ENCODE measurements at places on chromosomes 7 and 10.

DNA sequence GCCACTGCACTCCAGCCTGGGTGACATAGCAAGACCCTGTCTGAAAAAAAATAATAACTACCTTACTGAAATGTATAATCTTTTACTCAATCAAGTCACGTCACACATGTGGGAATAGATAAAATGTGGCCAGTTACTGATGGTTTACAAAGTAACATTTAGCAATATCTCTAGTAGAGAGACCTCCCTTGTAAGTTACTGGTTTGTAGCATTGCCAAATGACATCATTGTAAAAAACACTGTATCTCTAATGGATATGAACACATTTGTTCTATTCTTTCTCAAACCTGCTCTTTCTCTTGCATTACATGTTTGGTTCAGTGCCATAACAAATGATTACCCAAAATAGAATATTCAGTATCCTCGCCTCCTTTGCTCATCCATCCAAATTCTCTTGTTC, 18.8 kb downstream of the TET1 start:
- no peak for DNase-seq

- no peak for DNase-seq
Observed at GRCh38 chr10:81472927-81473470, 402.0 kb upstream of the NRG3 start.

DNA sequence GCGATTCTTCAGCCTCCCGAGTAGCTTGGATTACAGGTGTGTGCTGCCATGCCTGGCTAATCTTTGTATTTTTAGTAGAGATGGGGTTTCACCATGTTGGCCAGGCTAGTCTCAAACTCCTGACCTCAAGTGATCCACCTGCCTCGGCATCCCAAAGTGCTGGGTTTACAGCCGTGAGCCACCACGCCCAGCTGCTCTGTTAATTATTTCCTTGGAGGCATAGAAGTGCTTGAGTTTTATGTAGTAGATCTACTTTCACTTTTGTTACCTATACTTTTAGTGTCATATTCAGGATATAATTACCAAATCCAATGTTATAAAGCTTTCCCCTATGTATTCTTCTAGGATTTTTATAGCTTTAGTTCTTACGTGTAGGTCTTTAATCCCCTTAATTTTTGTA, 1093.0 kb downstream of the GATA3 start:
- DNase-seq: no peak

DNA sequence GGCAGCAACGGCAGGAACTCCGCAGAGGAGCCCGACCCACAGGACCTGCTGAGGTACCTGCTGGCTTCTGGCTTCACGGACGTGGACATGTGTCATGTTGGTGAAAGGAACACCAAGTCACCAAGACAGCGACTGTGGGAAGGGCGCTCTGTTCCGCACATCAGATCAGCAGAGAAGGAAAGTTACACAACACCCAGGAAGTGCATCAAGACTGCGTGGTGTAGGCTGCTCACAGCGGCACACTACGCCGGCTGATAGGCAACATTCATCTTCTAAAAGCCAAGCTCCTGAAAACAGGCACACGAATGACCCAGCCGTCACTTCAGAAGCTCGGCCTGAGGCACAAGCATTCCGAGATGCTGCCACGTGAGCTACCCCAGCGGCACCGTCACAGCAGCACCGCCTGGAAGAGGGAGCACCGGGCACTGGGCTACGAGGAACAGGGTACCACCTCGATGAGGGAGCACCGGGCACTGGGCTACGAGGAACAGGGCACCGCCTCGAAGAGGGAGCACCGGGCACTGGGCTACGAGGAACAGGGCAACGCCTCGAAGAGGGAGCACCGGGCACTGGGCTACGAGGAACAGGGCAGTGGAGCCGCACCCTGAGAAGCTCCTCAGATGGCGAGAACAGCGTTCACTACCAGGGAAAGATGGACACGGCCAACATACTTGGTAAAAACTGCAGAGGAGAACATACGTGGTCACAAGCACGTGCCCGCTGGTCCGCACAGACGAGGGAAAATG, 86.7 kb downstream of the MAD1L1 start:
- no peak for DNase-seq

DNA sequence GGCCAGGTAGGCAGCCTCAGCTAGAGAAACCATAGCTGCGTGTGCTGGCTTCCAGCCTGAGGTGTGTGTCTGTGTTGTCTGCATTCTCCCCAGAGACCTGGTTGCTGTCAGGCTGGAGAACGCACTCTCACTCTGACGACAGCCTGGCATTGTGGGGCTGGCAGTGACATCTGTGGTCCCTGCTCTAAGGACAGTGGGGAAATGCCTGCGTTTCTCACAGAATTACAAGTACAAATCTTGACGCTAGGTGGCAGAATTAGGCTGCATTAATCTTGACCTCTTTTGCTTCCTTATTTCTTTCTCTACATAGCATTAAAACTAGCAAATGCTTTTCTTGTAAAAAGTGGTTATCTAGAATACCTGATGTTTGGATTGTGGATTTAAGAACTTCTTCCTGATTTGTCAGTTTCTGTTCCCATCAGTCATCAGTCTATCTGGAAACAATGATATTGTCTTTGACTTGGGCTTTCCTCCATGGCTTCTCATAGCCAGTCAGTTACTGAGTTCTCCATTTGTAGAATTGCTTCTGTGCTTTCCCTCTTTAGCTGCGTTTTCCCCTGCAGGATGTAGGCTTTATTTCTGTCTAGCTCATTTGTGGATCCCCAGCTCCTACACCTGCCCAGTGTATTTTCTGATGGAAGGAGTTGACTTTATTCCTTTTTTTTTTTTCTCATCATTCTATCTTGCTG, 86.0 kb downstream of the FANK1 start:
- DNase-seq: peak; percentile 42

- DNase-seq: no peak
Observed at GRCh38 chr7:24908166-24908565, 71.8 kb downstream of the OSBPL3 start.

- DNase-seq: no peak
Observed at GRCh38 chr7:114310345-114311110, 104.1 kb upstream of the FOXP2 start.

DNA sequence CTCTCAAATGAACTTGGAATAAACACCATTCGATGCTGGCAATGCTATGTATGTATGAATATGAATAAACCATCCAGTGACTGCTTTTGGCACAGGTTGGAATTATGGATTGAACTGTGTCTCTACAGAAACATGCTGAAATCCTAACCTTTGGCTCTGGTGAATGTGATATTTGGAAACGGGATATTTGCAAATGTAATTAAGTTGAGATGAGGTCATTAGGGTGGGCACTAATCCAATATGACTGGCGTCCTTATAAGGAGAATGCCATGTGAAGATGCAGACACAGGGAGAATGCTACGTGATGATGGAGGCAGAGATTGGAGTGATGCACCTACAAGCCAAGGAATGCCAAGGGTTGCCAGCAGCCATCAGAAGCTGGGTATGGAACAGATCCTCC, 3.4 kb upstream of the ACTR3B start:
- DNase-seq: no peak

GRCh38 chr10:80502621-80503583, 34.8 kb upstream of the SH2D4B start:
- no peak for DNase-seq

DNA sequence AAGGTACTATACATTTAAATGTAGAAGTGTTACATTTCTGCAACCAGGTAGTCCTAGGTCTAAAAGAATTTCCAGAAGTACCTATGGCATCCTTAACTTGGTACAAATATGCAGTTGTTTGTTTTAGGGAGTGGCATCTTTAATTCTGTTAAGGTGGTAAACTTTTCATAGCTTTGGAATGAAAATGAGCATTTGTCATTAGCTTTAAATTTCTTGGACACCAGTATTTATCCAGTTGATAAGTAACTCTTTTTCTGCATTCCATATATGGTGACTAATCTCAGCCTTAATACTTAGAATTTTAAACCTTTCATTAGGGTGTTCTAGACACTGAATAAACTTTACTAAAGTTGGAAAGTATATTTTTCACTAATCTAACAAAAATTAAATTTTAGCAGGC, 10.8 kb downstream of the SLF2 start:
- no peak for DNase-seq

DNA sequence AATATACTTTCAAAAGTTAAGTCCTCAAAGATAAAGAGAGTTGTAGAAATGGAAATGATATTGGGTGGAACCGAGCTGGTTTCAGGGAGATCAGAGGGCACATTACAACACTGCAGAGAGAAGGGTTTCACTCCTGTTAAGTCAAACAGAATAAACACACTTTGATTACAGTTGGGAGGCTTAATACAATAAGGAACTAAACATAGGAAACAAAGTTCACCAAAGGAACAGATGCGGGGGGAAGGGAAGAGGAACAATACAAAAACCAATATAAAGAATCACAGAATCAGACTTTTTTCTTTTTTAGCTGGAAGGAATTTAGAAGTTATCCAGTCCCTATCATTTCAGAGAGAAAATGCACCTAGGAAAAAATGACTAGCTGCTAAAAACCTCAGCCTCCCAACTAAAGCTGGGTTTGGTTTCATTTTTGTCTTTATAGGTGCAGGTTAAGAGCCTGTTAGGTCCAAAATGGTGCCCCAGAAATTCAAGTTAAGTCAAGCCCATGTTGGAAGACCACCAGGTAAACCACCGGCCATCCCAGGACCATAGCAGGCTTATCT, 81.9 kb downstream of the DNMBP start:
- no peak for DNase-seq

GRCh38 chr10:92914478-92915325, 66.4 kb downstream of the EXOC6 start:
- DNase-seq: peak; percentile 49

DNA sequence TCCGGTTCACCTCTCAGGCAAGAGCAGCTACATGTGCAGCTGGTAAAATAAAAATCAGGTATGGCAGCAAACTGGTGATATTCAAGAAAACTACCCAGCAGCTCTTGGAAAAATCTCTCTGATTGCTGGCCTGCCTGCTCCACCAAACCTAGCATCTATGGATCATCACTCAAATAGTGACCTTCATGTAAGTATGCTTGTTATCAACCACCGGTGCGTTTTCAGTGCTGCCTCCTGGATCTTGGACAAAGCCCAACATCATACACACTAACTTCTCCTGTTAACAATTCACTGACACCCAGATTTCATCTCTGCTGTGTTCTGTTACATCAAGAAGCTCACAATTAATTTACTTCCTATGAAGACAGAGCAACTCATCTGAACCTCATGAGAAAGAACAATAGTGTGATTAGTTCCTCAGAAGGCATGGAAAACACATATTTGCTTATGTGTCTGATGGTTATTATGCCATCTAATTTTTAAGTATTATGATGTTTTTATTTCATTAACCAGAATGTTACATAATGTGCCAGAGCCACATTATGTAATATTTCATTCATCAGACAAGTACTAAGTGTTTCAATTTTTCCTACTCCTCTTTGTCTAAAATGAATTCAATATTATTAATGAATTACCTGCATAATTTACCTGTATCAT, 8.8 kb downstream of the CDK6 start:
- no peak for DNase-seq

- no peak for DNase-seq
Observed at GRCh38 chr7:107471292-107472070, 1.6 kb downstream of the GPR22 start.

GRCh38 chr10:35056133-35056532, 34.0 kb downstream of the CUL2 start:
- DNase-seq: no peak

DNA sequence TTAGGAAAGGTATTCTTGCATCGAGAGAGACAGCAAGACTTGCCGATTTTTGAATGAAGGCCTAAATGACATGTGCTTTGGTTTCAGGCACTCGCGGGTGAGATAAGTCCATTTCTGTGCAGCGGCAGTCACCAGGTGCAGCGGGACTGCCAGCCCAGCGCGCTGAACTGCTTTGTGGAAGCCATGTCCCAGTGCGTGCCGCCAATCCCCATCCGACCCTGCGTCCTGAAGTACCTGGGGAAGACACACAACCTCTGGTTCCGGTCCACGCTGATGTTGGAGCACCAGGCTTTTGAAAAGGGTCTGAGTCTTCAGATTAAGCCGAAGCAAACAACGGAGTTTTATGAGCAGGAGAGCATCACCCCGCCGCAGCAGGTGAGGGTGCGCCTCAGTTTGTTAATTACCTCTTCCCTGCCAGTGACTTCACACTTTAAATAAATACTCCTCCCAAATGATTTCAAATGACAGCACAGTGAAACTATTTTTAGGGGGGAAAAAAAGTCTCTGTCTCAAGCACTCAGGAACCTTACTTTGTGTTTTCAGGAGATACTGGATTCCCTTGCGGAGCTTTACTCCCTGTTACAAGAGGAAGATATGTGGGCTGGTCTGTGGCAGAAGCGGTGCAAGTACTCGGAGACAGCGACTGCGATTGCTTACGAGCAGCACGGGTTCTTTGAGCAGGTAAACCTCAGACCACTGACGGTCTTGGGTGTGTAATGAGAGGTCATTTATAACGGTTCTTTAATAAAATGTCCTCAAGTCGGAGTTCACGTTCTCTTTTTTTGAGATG, 98.3 kb downstream of the TRRAP start:
- no peak for DNase-seq

GRCh38 chr10:19876570-19876969, 60.3 kb downstream of the PLXDC2 start:
- DNase-seq: no peak

- DNase-seq: no peak
Observed at GRCh38 chr7:151327659-151328058, 14.0 kb upstream of the NUB1 start.

GRCh38 chr7:130879191-130879590, 145.2 kb upstream of the KLF14 start:
- no peak for DNase-seq

DNA sequence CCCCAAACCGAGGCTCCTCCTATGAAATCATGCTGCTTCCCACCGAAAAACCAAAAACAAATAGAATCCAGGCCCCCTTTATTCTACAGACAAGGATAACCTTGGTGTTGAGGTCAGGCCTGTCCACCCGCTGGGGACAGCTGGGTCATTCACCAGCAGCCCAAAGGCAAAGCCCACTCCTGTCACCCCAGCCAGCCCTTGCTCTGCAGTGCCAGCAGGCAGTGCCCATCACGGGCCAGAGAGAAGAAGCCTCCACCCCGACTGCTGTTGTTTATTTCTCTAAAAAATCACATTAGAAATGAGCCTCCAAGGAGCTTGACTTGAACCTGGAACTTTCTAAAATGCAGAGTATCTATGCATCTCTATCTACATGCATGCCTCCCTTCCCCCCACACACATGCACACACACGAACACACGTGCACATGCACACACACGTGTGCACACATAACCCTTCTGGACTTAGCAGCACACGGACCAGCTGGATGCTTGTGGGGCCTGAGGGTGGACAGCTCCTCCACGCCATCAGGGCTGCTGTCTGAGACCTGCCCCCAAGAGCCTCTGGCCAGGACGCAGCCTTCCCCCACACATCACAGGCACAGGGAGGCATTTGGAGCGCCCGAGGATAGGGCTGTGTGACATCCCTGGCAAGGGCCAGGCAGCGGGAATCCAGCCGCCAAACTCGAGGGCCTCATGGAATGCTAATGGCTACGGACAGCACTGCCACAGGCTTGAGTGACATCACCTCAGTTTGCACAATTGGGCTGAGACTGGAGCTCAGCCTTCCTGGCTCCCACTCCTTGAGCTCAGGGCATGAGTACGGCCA, 22.8 kb downstream of the PRKAG2 start:
- DNase-seq: no peak
